ENCODE measurements at places on chromosomes 6 and 20.

GRCh38 chr20:4435225-4435624 is 286.5 kb upstream of the PRND start:
- H3K27ac ChIP-seq = no peak overlapping the region
- DNase-seq = no peak
- no peaks in the 10 kb centered on the region for H3K4me1 ChIP-seq
- H3K4me3 ChIP-seq = no peak overlapping the region

DNA sequence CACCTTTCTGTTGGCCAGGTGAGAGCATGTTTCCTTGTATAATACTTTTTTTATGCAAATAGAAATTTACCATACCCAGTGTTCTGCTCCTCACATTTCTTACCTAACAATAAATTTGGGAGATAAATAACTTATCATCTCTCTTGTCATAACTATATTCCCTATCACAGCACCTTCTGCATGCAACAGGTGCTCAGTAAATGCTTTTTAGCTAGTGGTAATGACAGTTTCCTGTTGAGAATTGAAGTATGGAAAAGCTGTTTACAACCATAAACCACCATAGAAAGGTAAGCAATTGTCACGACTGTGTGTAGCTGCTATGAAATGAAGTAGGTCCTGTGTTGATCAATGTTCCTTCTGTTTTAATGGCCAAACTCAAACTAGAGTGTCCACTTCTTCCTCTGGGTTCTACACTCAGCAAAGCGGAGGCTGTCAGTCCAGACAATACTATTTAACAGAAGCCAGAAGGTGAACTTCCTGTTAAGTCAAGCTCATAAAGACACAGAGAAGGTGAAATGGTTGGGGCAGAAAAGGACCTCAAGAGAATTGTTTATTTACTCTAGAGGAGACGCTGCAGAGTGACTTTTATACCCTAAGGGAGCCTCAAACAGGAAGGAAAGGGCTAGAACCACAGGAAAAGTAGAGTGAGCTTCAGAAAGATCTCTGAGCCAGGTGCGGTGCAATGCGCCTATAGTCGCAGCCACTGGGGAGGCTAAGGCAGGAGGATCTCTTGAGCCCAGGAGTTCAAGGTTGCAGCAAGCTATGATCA is 84.0 kb upstream of the SLC22A16 start:
- no peaks in the 10 kb centered on the region for H3K36me3 ChIP-seq
- no peak for DNase-seq
- no peaks in the 10 kb centered on the region for H3K4me1 ChIP-seq
- H3K27ac ChIP-seq = no peak overlapping the region
- no peaks in the 10 kb centered on the region for H3K27me3 ChIP-seq
- H3K4me3 ChIP-seq = no peak overlapping the region

DNA sequence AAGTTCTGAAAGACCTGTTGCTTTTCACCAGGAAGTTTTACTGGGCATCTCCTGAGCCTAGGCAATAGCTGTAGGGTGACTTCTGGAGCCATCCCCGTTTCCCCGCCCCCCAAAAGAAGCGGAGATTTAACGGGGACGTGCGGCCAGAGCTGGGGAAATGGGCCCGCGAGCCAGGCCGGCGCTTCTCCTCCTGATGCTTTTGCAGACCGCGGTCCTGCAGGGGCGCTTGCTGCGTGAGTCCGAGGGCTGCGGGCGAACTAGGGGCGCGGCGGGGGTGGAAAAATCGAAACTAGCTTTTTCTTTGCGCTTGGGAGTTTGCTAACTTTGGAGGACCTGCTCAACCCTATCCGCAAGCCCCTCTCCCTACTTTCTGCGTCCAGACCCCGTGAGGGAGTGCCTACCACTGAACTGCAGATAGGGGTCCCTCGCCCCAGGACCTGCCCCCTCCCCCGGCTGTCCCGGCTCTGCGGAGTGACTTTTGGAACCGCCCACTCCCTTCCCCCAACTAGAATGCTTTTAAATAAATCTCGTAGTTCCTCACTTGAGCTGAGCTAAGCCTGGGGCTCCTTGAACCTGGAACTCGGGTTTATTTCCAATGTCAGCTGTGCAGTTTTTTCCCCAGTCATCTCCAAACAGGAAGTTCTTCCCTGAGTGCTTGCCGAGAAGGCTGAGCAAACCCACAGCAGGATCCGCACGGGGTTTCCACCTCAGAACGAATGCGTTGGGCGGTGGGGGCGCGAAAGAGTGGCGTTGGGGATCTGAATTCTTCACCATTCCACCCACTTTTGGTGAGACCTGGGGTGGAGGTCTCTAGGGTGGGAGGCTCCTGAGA is at the start of gene HFE:
HFE (plus strand) TSS at position 146 of the 832 bp plus-strand sequence; CDS start at position 158, 12 bp downstream.
- no peaks in the 10 kb centered on the region for H3K36me3 ChIP-seq
- H3K4me1 ChIP-seq = no peaks in the 10 kb centered on the region
- H3K4me3 ChIP-seq = peak within 1 kb of the TSS; percentile 81

DNA sequence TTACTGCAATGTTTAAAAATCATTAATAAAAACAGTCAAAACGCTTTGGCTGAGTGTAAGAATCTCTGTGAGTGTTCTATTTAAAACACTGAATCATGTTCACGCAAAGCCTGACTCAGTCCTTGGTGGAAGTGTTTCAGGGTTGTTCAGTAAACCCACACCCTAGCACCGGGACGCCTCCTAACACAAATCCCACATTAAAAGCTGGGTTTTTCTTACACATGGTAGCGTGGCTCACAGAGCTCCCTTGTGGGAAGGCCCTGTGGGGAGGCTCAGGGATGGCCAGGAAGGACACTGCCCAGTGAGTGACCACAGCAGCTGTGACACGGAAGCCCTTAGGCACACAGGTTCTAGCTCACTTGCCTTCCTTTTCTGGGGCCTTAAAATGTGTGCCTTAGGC is 80.2 kb downstream of the GMPR start:
- no peaks in the 10 kb centered on the region for H3K36me3 ChIP-seq
- no peak for DNase-seq
- no peaks in the 10 kb centered on the region for H3K27me3 ChIP-seq

GRCh38 chr20:53867741-53868351 is 202.5 kb downstream of the BCAS1 start:
- H3K4me3 ChIP-seq = no peak overlapping the region
- peak overlapping the region; percentile 89 for H3K27ac ChIP-seq
- DNase-seq = no peak

DNA sequence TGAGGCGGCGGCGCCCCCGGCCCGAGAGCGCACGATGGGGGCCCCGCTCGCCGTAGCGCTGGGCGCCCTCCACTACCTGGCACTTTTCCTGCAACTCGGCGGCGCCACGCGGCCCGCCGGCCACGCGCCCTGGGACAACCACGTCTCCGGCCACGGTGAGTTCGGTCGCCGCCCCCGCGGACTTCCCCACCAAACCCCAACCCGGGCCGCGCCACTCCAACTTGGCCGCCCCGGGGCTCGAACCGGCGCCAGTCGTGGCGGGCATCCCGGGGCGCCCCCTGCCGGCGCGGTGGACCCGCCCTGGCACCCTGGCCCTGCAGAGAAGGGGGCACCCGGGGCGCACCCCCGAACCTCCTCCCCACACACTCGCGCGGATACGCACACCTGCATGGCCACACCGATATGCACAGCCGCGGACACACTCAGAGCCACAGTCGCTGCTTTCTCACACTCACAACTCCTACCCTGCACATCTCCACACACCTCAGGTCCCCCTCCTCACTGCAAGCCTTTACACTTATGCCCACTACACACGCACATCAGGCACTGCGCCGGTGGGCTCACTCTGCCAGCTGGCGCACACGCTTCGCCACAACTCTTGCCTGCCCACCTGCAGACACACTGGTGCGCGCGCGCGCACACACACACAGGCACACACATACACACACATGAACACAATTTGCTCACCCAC is 535 bp downstream of the VSTM2L start:
- H3K27me3 ChIP-seq = peaks cover 5% of the 10 kb centered on the region
- no peaks in the 10 kb centered on the region for H3K36me3 ChIP-seq
- H3K4me3 ChIP-seq = peak overlapping the region; percentile 44
- no peak overlapping the region for H3K27ac ChIP-seq

DNA sequence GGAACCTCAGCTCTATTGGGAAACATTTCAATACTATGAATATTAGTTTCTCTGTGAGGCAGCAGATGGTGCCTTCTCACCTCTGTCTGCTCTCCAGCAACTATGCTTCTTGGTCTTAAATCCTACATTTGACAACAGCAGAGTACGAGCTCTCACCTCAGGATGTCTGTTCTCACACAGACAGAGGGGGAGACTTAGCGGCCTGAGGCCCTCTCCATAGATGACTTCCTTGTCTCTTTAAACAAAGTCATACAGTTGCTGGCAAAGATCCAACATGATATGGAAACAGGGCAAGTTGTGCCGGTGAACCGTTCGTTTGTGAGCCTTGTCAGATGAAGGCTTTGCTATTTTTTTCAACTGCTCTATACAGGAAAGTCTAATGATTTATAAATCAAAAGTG is 43.7 kb upstream of the GABRR1 start:
- H3K27me3 ChIP-seq = no peaks in the 10 kb centered on the region
- no peaks in the 10 kb centered on the region for H3K36me3 ChIP-seq
- no peak overlapping the region for H3K27ac ChIP-seq
- no peaks in the 10 kb centered on the region for H3K4me1 ChIP-seq

DNA sequence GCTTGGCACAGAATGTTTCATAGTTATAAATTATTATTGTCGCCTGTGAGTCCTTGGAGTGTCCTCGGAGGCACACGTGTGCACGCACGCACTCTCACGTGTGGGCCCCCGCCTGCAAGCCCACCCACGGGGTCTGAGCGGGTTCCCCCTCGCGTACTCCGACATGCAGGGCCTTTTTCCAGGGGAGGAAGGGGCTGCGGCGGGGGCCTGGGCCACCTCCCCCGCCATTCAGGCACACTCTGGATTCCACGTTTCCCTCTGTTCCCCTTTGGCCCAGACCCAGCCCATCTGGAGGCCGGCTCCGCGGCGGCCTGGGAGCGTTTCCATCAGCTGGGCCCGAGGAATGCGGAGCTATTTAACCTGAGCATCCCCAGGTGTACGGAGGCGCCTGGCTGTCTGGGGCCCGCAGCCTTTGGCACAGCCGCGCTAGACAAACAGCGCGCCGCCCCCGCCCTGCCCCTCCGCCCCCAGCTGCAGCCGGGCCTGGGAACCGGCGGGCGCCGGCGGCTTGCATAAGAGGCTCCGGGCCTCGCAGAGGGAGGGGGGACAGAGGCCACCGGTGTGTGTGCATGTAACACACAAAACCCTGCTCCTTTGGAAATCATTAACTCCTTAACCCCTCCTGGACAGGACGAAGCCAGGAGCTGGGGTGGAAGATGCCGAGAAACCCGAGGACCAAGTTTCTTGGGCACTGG is 3.3 kb downstream of the ID1 start:
- no peaks in the 10 kb centered on the region for H3K27me3 ChIP-seq
- peaks cover 20% of the 10 kb centered on the region for H3K4me1 ChIP-seq
- H3K27ac ChIP-seq = peak overlapping the region; percentile 40

DNA sequence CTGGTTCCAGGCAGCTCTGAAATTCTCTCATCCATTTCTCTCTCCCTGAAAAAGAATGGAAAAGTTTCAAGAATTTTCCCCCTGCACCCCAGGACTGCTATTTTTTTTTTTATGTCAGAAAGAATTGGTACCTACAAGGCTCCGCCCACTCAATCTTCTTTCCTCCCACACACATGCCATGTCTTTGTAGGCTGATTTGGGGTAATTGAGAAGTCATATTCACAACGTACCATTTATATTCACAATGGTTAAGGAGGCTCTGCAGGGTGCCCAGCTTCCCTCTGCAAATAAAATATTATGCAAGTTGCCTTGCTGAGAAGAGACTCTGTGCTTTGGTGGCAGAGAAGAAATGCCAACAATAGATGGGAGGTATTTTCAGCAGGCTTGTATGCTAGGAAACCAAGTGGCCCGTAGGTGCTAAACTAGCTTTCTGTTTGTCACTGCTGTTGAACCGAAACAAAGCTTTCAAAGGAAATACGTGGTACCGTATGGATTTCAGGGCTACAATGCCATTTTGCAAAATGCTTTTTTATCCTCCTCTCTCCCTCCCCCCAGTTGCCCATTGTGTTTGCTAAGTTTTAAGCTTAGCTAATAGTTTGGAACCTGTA is 150.0 kb downstream of the PHACTR1 start:
- no peak for DNase-seq
- H3K36me3 ChIP-seq = no peaks in the 10 kb centered on the region
- H3K4me1 ChIP-seq = no peaks in the 10 kb centered on the region
- H3K4me3 ChIP-seq = no peak overlapping the region
- no peaks in the 10 kb centered on the region for H3K27me3 ChIP-seq

DNA sequence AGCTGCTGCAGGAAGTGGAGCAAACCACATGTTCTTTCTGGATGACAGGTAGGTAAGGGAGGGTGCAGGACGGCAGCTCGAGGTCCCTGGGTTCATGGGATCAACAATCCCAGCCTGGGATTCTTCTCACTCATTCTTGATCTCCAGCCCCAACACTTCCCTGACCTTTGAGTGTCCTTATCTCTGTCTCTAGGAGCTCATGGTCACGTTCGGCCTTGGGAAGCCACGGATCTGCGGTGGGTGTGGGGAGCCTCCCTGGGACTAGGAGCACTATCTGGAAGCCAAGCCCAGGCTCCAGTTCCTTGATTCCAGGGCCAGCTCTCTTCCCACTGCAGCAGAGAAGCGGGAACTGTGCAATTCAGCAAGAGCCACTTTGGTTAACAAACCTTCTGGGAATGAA is 27.5 kb downstream of the BNIP5 start:
- H3K4me1 ChIP-seq = no peaks in the 10 kb centered on the region
- DNase-seq = no peak
- H3K27ac ChIP-seq = no peak overlapping the region
- no peaks in the 10 kb centered on the region for H3K27me3 ChIP-seq

- no peaks in the 10 kb centered on the region for H3K27me3 ChIP-seq
- no peaks in the 10 kb centered on the region for H3K36me3 ChIP-seq
- H3K4me1 ChIP-seq = peaks cover 11% of the 10 kb centered on the region
- H3K4me3 ChIP-seq = peak overlapping the region; percentile 46
These were observed 5.1 kb downstream of the GABBR1 start for GRCh38 chr6:29627755-29628418.

- no peaks in the 10 kb centered on the region for H3K36me3 ChIP-seq
- H3K27me3 ChIP-seq = no peaks in the 10 kb centered on the region
- H3K4me3 ChIP-seq = peak overlapping the region; percentile 86
- DNase-seq = no peak
- peaks cover 4% of the 10 kb centered on the region for H3K4me1 ChIP-seq
These were observed 1.1 kb downstream of the CTSA start for GRCh38 chr20:45892049-45892825.

- H3K4me3 ChIP-seq = no peak overlapping the region
- no peak for DNase-seq
- H3K27ac ChIP-seq = no peak overlapping the region
- no peaks in the 10 kb centered on the region for H3K27me3 ChIP-seq
- H3K36me3 ChIP-seq = no peaks in the 10 kb centered on the region
These were observed 42.8 kb upstream of the AHI1 start for GRCh38 chr6:135540207-135540840.

GRCh38 chr20:63492982-63493381 is 5.9 kb downstream of the EEF1A2 start:
- no peaks in the 10 kb centered on the region for H3K27me3 ChIP-seq
- no peak for DNase-seq
- H3K4me3 ChIP-seq = no peak overlapping the region
